ENCODE measurements at places on chromosomes 1 and 21.

DNA sequence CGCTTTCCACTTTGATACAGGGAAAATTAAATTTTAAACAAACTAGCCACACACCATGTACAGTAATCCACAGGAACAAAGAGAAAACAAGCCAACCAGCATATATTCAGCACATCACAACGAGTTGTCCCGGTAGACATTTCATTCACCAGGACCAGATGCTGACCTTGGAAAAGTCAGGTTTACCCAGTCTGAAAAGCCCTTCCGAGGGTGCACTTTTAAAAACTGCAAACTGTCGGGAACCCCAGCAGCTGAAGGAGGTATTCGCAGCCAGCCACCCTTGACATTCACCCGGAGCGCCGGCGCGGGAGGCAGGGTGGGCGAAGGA lies 1.2 kb downstream of the MCOLN3 start:
- no peak for DNase-seq

DNA sequence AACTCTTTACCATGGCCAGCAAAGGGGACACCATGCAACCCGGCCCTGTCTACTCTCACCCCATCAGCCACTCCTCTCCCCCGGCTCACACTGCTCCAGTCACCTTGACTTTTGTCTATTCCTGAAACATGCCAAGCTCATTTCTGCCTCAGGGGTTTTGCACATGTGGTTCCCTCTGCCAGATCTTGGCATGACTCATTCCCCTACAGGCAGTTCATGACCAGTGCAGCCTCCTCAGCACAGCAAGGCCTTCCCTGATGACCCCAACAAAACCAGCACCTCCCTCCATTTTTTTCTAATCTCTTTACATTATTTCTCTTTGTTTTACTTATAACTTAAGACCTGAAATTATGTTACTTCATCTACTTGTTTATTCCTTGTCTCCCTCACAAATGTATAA lies 58.6 kb upstream of the GJB5 start:
- no peak for DNase-seq

DNA sequence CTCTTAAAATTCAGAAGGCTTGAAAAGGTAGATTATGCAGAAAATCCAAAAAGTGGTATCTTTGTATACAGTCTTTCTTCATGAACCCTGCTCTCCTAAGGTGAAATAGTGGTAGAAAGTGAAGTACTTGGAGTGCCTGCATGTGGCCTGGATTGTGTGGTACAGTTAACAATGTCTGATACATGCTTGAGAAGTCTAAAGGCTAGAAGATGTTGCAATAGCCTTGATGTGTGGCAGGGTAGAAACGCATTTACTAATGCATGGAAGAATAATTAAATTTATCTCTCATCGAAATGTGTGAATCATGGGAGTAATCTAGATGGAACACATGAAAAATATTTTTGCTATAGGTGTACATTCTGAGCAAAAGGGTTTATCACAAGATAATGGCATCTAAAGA lies 1632.3 kb upstream of the B3GALT2 start:
- no peak for DNase-seq

DNA sequence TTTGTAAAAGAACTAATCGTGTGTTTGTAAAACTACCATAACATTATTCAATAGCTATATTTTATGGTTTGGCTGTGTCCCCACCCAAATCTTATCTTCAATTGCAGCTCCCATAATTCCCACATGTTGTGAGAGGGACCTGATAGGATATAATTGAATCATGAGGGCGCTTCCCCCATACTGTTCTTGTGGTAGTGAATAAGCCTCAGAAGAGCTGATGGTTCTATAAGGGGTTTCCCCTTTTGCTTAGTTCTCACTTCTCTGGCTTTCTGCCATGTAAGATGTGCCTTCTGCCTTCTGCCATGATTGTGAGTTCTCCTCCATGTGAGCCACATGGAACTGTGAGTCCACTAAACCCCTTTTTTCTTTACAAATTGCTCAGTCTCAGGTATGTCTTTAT lies 1372.3 kb downstream of the AMY1C start:
- DNase-seq = no peak

GRCh38 chr1:94319319-94320102 lies 82.1 kb upstream of the ARHGAP29 start:
- DNase-seq = no peak

DNA sequence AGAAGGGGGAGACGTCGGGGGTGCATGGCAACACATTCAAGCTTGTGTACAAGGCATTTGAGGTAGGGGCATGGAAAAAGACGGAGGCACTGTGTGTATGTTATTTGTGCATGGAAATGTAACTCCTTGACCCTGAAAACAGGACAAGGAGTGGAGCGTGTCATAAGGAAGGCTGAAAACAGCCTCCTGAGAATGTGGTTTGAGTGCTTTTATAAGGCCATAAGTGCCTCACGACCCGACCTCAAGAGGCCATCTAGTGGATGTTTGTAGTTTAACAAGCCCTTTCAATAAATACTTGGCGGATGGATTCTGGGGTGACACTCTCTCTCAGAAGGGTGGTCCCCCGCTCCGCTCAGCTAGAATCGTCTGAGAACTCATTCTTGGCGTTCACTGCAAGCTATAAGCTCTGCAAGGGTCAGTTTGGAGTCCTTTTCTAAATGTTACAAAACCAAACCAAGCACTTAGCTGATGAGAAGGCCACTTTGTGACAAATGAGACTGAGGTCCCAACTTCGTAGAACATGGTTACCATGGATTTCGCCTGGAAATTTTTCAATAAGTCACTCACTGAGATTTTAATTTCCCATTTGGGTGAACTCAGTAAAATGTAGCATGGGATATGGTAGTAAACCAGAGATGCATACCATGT lies 38.8 kb upstream of the CLCA4 start:
- DNase-seq = no peak

DNA sequence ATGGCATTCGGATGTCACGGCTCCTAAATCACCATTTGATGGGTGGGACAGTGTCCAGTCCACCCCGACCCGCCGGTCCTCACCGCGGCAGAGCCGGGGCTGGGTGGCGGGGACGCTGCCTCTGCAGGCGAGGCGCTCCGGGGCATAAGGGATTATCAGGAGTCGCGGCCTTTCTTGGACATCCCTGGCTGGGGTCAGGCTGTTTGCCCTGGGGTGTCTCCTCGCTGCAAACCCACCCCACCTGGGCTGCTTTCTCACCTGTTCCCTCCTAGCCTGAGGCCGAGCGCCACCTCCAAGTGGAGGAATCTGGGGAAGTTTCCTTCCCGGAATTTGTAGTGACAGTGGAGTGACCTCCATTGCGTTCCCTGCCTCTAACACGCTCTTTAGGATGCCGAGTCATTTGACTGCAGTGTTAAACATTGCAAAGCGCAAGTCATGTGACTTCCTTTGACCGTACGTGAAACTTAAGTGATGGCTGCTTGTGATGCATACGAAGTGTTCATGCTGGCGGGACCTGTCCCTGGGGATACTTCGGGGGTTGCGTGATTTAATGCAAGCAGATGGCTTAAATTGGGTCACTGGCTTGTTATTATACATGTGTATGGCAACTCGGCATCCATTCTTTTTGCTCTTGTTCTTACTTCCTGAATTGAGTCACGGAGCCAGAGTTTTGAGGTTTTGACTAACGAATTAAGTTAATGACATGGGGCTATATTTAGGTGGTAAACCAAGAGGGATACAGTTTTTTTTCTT lies 536 bp downstream of the LGALS8 start:
- peak; percentile 19 for DNase-seq

DNA sequence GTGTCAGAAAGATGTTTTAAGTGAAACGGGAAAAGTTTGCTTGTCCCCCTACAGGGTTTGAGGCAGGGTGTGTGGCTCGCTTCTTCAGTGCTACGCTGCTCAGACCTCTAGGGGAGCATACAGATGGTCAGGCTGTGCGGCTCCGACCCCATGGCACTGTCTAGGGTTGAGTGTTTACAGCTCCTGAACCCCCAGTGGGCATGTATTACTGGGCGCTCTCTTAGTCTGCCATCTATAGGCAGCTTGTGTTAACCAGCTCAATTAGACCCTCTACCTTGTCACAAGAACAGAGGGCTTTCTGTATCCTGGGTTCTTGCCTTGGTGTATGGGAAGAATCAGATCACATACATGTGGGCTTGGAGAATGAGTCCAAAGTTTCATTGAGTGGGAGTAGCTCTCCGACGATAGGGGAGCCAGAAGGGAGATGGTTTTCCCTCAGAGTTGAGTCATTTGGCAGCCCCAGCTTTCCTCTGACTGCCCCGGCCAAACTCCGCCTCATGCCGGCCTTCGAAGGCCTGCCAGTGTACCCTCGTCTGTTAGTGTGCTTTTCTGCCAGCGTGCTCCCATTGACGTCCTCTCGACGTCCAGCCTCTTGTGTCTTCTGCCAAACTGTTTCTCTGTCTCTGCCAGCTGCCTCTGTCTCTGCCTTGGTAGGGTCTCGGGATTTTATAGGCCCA lies 38.6 kb upstream of the ADGRL4 start:
- no peak for DNase-seq

GRCh38 chr1:188237573-188238348 lies 1409.0 kb downstream of the PLA2G4A start:
- no peak for DNase-seq

- no peak for DNase-seq
These were observed 118.1 kb downstream of the DTL start for GRCh38 chr1:212153635-212154034.

DNA sequence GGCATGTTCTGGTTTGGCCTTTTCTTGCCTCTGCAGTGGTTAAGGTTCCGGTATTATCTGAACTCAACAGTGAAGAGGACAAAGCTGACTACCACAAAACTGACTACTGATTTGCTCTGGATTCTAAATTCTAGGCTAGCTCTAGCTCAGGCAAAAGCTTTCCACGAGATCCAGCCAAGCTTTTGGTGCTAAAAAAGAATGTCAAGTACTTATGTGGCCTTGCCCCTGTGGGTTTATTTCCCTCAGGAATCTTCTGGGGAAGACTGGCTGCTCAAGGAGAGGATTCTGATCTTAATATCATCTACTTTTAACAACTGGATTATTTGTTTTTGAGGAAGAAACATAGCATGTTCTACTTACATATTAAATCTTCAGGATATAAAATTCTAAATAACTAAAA lies 26.1 kb upstream of the MTMR11 start:
- no peak for DNase-seq

DNA sequence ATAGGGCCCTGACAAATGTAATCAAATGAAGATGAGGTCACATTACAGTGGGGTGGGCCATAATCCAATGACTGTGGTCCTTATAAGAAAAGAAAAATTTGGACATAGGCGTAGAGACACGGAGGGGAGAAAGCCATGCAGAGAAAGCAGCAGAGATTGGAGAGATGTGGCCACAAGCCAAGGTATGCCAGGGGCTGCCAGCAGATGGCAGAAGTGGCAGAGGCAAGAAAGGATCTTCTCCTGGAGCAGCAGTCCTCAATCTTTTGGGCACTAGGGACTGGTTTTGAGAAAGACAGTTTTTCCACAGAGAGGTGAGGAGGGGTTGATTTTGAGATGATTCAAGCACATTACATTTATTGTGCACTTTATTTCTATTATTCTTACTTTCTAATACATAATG lies 355.1 kb downstream of the NPHP4 start:
- no peak for DNase-seq

GRCh38 chr21:36035381-36035791 lies 24.9 kb downstream of the SETD4 start:
- DNase-seq = no peak

- DNase-seq = no peak
These were observed 8.5 kb downstream of the INKA2 start for GRCh38 chr1:111730706-111731105.

GRCh38 chr1:177789956-177790355 lies 179.9 kb downstream of the SEC16B start:
- no peak for DNase-seq

DNA sequence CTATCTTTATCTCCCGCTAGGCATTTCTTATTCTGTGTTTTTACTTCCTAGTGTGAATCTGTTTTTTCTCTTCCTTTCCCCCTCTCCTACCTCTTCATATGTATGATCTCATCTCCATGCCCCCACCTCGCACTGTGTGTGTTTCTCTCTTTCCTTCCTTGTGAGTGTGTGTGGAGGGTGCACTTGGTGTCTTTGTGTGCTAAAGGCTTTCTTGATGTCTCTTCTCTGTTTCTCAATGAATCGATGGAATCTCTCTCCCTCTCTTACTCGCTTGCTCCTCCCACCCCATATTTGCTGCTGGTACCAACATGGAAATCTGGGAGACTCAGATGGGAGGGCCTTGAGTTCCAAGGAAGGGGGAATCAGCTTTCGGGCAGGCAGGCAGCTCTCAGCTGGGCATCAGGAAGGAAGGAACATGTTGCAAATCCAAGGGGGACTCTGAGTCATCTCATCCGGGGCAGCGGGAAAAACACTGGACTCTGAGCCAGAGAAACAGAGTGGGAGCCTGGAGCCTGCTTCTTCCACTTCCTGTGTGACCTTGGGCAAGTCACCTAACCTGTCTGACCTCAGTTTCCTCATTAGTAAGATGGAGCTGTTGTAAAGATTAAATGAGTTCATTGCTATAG lies 147.5 kb downstream of the PTPRU start:
- DNase-seq = no peak

- DNase-seq = no peak
These were observed 22.4 kb upstream of the WLS start for GRCh38 chr1:68254667-68255226.

All from stimulated activated CD4-positive, alpha-beta T cell treated with anti-CD3 and anti-CD28 coated beads, Interleukin-15, amount 100 ng/mL, for 1 hour (primary cell).